NAMALWA (cell line): ENCODE measurements at places on chromosomes 5 and 9.

- DNase-seq = no peak
Measured at GRCh38 chr5:87151547-87151946, 116.1 kb upstream of the RASA1 start.

- DNase-seq = no peak
Measured at GRCh38 chr9:81717747-81718077, 28.4 kb upstream of the TLE1 start.

DNA sequence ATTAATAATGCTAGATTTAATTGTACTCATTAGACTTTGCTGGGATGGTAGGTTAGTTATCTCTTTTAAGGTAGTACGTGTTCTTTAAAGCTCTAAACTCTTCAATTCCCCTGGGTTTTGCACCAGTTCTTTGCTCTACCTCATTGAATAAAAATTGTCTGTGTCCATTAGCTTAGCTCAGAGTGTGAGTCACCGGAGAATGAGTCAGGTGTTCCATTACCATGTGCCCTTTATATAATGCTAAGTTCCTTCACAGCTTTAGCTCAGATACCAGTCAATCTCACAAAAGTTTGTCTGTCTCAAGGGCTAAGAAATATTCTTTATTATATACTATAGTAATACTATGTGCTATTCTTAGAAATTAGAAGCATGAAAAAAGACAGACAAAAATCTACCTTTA is 339.4 kb downstream of the PRELID2 start:
- DNase-seq = no peak

DNA sequence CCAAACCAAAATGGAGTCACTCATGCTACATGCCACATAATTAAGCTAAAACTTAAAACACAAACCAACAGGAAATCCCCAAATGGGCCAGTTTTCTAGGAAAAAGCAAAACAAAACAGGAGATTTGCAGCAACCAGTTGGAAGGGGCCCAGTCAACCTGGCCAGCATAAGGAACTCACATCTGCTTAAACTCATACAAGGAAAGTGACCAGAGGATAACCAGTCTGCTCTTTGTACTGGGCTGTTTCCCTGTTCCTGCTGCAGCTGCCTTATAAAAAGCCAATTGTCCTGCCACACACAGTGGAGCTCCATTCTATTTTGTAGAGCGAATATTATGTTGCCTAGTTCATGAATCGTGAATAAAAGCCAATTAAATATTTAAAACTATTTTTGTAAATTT is 29.5 kb upstream of the PTPDC1 start:
- no peak for DNase-seq

GRCh38 chr5:103476811-103477210 is 85.8 kb downstream of the NUDT12 start:
- no peak for DNase-seq

DNA sequence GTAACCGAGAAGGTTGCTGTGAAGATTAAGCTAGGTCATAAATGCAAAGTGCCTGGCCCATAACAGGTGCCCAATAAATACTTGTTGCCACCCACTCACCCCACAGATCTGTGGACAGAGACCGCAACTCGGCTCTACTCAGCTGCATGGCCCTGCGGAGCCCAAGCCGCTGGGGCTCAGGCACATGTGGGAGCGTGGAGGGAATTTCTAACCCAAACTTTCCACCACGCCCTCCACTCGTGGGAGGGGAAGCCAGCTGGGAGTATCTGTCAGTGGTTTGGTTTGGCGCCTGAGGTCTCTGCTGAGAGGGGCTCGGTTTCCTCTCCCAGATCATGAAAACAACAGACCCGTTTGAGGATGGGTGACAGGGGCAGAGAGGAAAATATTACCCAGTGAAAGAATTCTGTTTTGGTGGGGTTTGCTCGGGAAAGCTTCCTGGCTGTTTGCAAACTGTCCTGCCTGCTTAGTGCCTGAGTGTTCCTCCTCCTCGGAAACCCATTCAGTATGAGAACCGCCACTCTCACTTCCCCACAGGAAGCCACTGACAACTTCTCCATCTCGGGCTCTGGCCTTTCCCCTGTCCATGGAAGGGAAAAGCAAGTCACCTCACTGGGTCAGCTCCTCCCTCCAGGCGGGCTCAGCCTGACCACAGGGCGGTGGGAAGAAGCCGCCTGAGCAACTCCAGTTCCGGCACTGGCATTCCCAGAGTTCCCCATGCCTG is 60.1 kb downstream of the RGS3 start:
- peak; percentile 69 for DNase-seq
